NCI-H187 (cell line): ENCODE measurements at places on chromosomes 4 and X.

GRCh38 chr4:186984105-186984644 is 260.5 kb upstream of the FAT1 start:
- no peak for DNase-seq

DNA sequence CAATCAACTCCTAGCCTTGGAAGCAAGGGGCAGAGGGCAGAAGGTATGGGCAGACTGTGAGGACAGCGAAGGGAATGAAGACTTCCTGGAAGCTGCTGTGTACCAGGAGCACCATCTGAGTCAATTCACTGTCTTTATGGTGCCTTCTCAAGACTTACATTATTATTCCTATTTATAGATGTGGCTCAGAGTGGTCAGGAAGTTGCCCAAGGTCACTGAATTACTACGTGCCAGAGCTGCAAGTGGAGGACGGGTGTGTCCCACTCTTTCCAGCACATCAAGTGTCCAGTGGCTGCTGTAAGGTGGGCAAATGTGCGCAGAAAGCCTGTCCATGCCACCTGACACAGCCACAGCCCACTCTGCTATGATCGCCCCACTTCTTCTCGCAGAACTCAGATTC is 32.0 kb downstream of the SMPX start:
- no peak for DNase-seq

- no peak for DNase-seq
Observed at GRCh38 chr4:7418131-7418943, 16.4 kb downstream of the PSAPL1 start.

GRCh38 chr4:8005814-8006215 is 66.2 kb upstream of the AFAP1 start:
- no peak for DNase-seq

DNA sequence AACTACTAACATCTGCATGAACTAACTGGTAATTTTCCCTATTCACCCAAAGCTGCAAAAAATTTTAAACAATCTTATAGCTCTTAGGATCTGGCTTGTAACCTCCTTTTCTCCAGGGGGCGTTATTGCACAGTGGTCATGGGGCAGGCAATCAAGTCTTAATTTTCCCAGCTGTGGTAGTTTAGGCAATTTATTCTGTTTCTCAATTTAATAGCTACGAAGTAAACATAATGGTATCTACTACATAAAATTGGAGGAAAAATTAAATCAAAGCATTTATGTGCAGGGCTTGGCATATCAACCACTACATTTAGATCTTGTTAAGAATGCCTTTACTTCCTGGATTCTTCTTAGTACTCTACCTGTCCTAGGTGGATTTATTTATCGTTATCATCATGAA is 137.4 kb upstream of the GUCY1A1 start:
- DNase-seq: no peak

DNA sequence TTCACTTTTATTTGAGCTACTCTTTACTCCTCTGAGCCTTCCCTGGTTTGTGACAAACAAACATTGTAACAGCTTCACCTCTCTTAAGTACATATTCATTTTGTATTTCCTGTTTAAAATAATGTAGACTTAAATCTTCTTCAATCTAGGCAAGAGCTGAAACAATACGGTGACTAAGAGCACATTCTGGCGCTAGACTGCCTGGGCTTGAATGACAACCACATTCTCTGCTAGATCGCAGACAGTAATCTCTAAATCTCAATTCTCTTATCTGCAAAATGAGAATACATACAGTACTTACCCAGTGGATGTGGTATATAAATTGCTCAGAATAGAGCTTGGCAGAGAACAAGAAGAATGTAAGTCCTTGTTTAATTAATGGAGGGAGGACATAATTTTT is 144.8 kb downstream of the ARAP2 start:
- no peak for DNase-seq

DNA sequence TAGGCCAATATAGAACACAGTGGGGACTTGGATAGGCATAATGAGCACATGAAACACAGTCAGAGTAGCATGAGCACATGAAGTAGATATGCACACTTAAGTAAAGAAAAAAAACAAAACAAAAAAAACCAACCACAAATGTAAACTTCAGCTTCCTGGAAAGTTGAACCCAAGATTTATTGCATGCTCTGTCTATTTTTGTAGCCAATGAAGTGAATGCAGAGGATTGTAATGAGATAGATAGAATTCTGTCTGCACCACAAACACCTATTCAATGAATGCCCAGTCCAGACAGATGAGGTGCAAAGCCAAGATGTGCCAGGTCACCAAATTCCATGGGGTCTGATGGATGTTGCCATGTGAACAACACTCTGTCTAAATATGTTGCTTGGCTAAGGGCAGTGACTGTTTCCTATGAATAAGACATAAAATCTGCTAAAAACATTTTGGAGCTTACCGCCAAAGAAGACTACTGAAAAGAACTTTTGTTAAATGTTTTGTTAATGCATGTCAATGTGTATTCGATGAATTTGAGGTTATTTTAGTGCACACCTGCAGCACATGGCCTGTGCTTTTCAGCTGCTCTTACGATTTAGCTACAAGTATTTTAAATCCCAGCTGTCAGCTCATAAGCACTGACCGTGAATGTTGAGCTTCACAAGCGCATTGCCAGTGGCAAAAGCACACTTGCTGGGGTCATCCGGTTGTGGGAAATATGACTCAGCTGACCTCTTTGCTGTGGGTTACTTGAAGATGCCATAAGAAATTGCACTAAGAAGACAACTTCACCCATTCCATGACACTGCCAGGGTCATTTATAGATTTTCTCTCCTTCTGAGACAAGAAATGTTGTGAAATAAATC is 374.8 kb upstream of the GNPDA2 start:
- DNase-seq: no peak

DNA sequence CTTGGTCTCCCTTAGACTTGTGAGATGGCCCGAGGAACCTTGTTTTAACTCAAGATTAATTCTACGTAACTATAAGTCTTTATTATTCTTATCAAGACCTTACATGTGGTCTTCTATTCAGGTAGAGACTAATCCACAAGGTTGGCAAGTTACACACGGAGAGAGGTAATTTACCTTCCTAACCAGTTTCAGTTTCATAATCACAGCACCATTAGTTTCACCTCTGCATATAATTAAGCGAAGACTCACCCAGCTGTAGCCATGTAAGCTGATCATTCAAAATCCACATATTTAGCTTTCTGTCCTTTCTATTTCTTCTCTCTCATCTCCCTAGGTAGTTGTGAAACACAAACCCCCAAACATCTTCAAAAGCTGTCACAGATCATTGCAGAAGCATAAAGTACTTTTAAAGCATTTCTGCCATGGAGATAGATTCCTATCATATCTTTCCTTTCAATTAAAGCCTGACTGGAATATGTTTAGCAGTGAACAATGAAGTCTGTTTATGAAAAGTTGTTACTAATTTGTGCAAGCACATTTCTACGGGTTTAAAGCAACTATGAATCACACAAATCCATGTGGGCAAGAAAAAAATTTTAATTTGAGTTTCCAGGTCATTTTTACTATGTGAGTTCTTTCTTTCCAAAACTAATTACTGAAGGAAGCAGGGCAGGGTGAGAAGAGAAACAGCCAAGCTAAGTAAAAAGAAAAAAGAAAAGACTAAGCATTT is 78.5 kb downstream of the BTC start:
- DNase-seq: no peak

DNA sequence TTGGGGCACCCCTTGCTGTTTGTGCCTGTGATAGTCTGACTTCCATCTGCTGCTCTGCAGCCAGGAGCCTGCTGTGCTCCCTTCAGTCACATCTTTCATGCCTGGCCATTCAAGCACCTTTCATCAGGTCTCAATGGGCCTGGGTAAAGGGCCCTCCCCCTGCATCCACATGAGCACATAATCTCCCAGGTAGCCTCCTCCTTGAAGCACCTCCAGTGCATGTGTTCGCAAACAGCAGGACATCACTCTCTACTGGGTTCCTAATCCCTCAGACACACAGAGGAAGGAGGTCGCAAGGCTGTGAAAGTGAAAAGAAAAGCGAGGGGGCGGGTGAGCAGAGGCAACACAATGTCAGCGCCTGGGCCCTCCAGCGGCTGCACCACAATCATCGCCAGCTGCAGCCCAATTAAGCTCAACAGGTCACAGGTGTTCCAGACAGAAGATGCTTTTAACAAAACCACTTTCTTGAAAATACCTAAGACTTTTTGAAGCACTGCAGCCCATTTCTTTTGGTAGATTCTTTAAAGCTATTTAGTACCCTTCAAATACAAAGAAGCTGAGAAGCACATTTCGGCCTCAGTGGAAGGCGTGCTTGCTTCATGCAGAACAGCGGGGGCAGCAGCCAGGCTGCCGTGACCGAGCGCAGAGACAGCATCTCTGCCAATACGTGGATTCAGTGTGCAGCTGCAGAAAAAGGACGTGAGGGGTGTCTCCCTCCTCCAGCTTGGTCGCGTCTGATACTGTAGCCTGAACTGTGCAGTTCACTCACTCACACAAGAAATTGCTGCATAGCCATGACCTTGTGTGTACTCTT is 92.2 kb upstream of the SPRY1 start:
- peak; percentile 79 for DNase-seq

DNA sequence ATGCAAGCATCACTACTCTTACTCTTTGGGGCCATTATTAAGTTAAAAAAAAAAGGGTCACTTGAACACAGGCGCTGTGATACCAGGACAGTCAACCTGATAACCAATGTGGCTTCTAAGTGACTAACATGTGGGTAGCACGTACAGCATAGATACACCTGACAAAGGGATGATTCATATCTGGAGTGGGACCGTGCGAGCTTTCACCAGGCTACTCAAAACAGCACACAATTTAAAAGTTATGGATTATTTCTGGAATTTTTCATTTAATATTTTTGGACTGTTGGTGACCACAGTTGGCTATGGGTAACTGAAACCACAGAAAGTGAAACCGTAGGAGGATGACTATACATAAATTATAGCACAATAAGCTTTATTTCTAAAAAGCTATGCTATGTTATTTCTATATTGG is 113.8 kb upstream of the STIM2 start:
- no peak for DNase-seq

DNA sequence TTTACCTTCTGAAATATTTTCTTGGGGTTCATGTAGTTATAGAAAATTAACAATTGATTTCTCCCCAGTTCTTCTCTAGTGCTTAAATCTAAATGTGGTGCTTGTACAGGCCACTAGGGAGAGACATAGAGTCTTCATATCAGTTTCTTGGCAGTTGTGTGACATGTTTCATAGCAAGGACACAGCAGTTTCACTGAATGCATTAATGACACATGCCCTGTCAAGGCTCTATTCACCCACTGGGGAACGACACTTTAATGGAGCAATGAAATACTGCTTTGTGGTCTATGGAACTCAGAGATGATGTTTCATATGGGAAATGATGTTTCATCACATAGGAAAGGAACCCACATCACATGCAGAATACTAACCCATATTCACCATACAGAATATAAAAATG is 2.8 kb downstream of the VEGFC start:
- DNase-seq: no peak

DNA sequence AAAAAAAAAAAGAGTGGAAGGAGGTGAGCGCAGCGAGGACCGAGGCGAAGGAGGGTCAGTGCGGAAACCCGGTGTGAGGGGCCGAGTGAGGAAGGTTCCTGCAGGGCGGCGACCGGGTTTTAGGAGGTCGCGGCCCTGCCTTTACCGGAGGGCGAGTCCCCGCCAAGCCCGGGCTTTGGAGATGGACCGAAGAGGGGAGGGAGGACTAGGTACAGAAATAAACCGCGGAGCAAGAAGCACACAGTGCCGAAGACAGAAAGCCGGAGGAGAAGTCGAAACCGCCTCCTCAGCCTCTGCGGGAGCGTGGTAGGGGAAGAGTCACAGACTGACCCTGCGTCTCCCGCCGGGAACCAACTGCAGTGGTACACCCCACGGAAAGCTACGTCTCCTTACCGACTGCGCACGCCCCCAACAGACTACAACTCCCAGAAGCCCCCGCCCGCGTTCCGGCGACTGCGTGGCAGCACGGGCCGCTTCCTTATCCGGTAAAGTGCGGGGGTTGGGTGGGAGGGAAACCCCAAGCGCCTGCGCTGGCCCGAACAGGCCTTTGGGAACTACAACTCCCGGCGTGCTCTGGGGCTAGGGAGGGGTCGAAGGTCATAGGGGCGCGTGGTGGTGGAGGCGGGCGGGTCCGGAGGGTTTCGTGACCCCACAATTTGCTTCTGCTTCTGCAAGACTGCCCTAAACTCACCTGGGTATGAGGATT is at the start of gene NFXL1:
NFXL1 (minus strand) TSS at position 364 of the 706 bp plus-strand sequence. CDS start 380 bp downstream, outside the sequence.
- peak; percentile 98 for DNase-seq

GRCh38 chr4:151284534-151285245 is 7.7 kb downstream of the PRSS48 start:
- no peak for DNase-seq

GRCh38 chrX:30538271-30538670 is 39.3 kb downstream of the TASL start:
- DNase-seq: no peak
